ENCODE measurements at places on chromosomes 7 and 10.

GRCh38 chr7:152522571-152523067 is 86.8 kb upstream of the KMT2C start:
- peak; percentile 94 for DNase-seq

- no peak for DNase-seq
Measured at GRCh38 chr7:27200761-27201579, 1.1 kb upstream of the HOXA13 start.

- DNase-seq, result peak; percentile 35
Measured at GRCh38 chr7:127383123-127383835, 9.2 kb downstream of the ZNF800 start.

DNA sequence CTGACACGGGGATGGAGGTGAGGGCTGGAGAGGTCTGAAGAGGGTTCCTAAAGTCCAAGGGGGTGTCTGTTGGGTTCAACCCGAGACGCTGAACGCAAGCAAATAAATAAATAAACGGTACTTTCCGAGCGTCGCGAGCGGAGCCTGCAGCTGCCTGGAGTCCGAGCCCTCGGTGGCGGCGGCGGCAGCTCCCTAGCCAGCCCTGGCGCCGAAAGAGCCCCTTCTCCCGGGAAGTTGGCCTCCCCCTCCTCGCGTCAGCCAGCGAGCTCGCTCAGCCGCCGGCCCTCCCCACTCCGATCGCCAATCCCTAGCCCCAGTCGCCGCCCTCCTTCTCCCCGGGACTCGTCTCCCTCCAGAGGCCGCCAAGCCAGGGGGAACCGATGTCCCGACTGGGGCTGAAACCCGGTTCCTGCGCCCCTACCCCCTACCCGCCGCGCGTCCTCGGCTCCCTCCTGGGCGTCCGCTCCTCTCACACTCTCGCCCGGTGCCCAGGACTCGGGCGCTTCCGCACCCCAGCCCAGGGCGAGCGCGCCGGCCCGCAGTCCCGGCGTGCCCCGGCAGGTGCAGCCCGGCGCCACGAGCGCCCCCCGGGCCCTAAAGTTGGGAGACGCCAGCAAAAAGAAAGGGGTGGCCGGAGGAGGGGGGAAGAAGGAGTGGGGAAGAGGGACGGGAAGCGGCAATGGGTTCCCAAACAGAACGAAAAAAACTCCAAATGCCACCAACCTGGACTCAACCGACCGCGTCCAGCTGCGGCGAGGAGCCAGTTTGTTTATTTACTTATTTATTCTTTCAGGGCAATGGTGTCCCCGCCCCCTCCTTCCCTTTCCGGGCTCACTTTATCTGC is at the start of gene GFRA1:
Gene GFRA1 (minus strand): TSS at position 767 of the 844 bp plus-strand sequence. CDS start 1,177 bp downstream, outside the sequence.
- DNase-seq, result peak; percentile 15

- no peak for DNase-seq
Measured at GRCh38 chr10:48255722-48256121, 18.8 kb downstream of the FRMPD2 start.

- DNase-seq, result no peak
Measured at GRCh38 chr10:69910561-69910960, 108.9 kb downstream of the COL13A1 start.

DNA sequence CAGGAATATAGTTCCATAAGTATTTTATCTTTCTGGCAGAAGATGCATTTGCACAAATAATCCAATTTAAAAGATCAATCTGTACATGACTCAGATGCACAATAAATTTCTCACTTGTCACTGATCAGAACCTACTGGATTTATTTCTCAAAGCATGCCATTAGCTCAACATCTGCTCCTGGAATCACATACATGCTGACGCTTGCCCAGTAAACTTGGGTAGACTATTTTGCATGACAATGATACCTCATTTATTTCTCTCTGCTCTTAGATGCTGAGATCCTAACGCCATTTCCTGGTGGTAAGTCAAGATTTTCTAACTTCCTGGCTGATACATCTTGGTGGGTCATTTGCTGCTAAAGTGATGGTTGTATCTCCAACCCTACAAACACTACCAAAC is 33.8 kb upstream of the C10orf120 start:
- DNase-seq, result no peak

- peak; percentile 34 for DNase-seq
Measured at GRCh38 chr10:12782537-12782936, 219.0 kb downstream of the CCDC3 start.

GRCh38 chr10:10363217-10363616 is 654.5 kb upstream of the CELF2 start:
- DNase-seq, result no peak

- no peak for DNase-seq
Measured at GRCh38 chr7:66957595-66958290, 36.7 kb downstream of the TMEM248 start.

DNA sequence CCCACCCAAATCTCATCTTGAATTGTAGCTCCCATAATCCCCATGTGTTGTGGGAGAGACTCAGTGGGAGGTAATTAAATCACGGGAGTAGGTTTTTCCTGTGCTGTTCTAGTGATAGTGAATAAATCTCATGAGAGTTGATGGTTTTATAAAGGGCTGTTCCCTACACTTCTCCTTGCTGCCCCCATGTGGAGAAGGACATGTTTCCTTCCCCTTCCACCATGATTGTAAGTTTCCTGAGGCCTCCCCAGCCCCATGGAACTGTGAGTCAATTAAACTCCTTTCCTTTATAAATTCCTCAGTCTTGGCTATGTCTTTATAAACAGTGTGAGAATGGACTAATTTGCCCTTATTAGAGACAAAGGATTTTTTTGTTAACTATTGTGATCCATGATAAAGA is 48.5 kb upstream of the MKX start:
- peak; percentile 9 for DNase-seq

GRCh38 chr7:81584667-81585066 is 185.2 kb downstream of the HGF start:
- no peak for DNase-seq

- DNase-seq, result no peak
Measured at GRCh38 chr10:6305401-6306321, 102.9 kb downstream of the PFKFB3 start.

DNA sequence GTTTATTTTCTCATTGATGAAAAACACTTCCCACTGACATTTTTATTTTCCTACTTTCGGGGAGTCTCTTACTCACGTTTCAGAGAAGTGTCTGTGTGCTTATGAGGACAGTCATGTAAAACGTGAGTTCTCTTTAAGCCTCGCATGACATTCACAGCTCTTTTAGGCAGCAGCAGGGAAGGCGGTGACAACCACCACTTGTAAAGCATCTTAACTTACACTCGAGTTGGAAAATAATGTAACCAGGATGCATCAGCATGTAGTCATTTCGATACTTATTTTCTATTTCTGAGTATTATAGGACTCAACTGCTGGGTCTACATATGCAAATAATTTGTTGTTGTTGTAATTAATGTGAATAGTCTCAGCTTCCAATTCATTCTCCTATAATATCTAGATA is 153.6 kb downstream of the SEMA3D start:
- no peak for DNase-seq

GRCh38 chr10:103495321-103495720 is 1.8 kb downstream of the NEURL1 start:
- DNase-seq, result no peak

DNA sequence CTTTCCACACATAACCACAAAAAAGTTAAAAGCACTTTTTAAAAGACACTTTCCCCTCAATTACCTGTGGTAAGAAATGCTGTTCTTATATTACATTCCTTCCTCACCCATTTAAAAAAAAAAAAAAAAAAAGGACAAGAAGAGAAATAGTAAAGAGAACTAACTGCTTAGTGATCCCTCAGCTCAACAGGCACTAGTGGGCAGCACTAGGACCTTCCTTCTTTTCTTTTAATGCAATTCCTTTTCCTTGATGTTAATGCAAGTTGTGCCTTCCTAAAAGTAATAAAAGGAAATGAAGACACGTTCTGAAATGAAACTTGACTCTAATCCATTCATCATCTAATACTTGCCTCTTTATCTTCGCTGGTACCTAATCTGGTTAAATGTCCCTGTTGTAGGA is 189.7 kb downstream of the TCF7L2 start:
- DNase-seq, result peak; percentile 5

DNA sequence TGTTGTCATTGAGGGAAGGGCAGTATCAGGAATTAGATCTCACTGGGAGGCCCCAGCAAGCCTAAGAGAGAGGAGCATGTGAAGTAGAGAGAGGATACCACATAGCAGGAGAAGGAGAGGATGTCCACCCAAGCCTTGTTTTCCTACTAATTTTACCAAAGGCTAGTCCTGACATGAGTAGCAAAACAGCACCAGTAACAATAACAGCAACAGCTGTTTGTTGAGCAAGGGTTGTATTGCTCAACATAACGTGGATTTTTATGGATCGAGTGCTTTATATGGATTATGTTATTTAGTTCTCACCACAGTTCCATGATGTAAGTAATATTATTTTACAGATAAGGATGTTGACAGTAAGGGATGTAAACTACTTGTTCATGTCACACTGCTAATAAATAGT is 135.2 kb upstream of the DLX6 start:
- DNase-seq, result peak; percentile 56

- no peak for DNase-seq
Measured at GRCh38 chr10:133328358-133329343, 8.0 kb downstream of the CALY start.

- no peak for DNase-seq
Measured at GRCh38 chr7:24964191-24964590, 15.8 kb downstream of the OSBPL3 start.

DNA sequence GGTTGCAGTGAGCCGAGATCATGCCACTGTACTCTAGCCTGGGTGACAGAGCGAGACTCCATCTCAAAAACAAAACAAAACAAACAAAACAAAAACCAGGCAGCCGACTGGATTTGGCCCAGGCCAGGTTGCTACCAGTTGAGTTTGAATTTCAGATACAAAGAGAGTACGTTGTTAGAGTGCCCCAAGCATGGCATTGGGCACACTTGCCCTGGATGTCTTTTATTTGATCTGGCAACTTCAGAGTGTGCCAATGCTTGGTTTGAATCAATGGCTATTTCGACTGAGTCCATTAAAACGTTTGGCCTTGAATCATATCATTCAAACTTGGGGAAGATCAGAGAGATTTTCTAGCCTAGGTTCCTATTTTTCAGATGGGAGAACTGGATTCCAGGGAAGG is 213.4 kb upstream of the SHH start:
- no peak for DNase-seq

- DNase-seq, result peak; percentile 97
Measured at GRCh38 chr7:41189866-41190265, 513.0 kb downstream of the INHBA start.

DNA sequence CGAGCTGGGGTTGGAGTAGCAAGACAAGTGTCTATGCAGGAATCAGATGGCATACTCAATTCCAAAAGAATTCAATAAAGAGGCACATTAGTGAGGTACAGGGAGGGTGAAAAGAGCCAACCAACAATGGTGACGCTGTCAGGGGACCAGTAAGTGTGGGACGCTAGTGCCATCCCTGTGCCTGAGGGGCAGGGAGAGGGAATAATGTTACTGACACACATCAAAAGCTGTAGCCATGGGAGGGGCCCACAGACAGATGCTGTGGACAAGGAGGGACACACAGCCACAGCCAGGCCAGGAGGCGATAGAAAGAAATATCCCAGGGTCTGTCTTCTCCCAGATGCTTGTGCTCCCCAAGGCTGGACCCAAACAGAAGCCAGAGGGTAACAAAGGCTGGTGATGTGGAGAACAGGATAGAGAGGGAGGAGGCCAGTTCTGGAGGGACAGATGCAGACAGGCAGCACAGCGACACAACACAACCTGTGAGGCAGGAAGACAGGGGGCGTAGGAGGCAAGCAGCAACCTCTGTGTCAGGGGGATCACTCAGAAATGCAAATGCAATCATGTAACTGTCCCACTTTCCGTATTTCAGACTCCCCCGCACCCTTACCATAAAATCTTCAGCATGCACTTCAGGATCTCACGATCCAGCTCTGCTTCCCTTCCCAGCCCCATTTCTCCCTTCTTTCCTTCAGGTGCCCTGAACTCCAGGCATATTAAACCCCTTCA is 240.5 kb upstream of the FZD8 start:
- DNase-seq, result no peak

DNA sequence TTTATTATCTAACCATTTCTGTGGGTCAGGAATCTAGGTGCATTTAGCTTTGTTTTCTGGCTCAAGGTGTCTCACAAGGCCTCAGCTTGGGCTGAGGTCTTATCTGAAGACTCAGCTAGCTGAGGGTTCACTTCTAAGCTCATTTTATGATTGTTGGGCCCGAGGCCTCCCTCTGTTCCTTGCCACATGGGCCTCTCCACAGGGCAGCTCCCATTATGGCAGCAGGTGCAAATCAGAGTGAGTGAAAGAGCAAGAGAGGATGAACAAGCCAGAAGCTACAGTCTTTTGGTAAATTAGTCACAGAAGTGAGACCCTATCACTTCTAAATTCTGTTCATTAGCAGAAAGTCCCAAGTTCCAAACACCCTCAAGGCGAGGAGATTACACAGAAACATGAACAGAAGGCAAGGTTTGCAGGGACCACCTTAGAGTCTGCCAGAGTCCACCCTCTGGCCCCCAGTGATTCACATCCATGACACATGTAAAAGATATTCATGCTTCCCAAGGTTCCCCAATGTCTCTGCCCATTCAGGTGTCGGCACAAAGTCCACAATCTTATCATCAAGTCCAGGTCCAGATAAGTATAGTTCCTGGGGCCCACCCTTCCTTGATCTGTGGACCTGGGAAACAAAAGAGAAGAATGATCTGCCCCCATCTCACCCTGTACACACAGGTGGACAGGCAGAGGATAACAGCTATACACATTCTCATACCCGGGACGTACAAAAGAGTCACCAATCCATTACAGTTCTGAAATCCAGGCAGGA is 23.7 kb downstream of the FIGNL1 start:
- no peak for DNase-seq

- DNase-seq, result no peak
Measured at GRCh38 chr10:61110188-61110844, 166.3 kb upstream of the RHOBTB1 start.

GRCh38 chr10:33101392-33101787 is 143.4 kb upstream of the ITGB1 start:
- no peak for DNase-seq

GRCh38 chr10:118610577-118610976 is 15.1 kb upstream of the PRLHR start:
- DNase-seq, result no peak

GRCh38 chr7:107966711-107967110 is 36.2 kb downstream of the LAMB1 start:
- peak; percentile 100 for DNase-seq

GRCh38 chr7:120070201-120070600 is 202.8 kb upstream of the KCND2 start:
- no peak for DNase-seq

GRCh38 chr10:75398200-75398691 is 3.3 kb downstream of the ZNF503 start:
- no peak for DNase-seq

- no peak for DNase-seq
Measured at GRCh38 chr7:43781726-43782607, 23.5 kb downstream of the BLVRA start.

GRCh38 chr10:48531486-48531885 is 73.4 kb downstream of the ARHGAP22 start:
- no peak for DNase-seq

GRCh38 chr7:50857804-50858489 is 75.3 kb upstream of the GRB10 start:
- DNase-seq, result peak; percentile 44

DNA sequence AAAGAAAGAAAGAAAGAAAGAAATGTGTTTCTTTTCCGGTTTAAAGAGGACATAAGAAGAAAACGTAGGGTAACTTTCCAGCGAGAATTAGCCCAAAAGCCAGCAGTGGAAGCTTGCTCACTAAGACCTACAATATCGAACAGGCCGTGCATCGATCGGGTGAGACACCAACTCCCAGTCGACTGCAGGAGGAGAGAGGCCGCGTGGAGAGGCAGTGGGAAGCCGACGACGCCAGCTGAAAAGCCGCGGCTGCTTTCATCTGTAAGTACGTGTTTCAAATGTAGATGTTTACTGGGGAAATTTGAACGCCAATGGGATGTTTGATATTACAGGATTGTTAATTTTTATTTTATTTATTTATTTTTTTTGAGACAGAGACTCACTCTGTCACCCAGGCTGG is 28.6 kb upstream of the GIMAP8 start:
- DNase-seq, result no peak

All from LHCN-M2 (cell line).